DMS153 (cell line): ENCODE measurements at places on chromosomes 7 and 10.

DNA sequence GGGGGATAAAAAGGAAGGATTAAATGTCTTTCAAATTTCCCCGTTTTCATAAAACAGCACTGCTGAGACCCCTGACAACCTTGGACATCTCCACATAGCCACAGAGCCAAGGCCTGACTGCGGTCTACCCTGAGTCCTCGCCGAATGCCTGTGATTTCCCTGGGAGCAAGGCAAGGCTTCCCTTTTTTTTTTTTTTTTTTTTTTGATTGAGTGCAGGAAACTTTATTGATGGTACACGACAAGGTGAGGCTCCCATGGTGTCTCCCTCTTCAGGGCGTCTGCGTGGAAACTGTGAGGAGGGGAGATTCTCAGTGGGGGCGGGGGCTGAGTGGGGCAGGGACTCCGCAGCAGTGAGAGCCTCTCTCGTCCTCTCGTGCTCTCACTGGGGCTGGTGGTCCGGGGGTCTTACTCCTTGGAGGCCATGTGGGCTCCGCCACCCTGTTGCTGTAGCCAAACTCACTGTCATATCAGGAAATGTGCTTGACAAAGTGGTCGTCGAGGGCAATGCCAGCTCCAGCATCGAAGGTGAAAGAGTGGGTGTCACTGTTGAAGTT, 4.2 kb upstream of the RPP38 start:
- no peak for DNase-seq

DNA sequence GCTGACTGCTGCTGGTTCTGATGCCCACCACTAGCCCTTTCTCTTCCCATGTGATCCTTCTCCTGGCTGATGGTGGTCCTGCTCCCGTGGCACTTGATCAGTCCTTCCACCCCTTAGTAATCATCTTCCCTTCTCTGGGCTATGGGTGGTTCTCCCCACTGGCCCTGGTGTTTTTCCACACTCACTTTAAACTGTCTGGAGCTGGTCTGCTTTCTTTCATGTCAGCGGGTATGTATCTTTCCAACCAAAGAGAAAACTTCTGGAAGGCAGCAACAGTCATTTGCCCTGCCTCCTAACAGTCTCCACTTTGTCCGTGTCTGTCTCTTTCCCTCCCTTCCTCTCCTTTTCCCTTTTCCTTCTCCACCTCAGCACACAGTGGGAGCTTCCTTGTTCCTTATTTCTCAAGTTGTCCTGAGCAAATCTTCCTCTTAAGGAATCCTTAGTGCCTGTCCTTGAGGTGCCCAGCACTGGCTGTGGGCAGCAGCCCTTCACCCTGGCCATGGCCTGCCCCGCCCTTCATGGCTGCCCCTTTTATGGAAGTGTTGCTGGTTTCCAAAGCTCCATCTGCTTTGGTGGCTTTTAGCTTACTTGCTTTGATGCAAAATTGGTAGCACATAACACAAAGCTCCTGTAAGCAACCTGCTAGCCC, 189.0 kb downstream of the TCF7L2 start:
- no peak for DNase-seq

DNA sequence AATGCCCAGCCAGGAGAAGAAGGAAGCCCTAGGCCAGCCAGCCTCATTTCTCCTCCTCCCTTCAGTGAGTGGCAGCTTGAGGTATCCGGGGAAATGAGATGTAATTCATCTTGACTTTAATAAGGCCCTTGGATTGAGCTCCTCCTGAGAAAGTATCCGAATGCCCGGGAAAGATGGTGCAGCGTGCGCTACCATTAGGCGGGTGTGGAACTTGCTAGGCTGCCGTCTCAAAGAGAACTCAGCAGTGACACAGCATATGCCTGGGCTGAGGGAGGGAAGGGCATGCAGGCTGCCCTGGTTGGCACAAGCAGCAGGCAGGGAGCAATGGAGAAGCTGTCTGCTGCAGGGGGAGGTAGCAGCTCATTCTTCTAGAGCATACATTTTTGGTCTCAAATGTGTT, 659.8 kb upstream of the FOXK1 start:
- no peak for DNase-seq

DNA sequence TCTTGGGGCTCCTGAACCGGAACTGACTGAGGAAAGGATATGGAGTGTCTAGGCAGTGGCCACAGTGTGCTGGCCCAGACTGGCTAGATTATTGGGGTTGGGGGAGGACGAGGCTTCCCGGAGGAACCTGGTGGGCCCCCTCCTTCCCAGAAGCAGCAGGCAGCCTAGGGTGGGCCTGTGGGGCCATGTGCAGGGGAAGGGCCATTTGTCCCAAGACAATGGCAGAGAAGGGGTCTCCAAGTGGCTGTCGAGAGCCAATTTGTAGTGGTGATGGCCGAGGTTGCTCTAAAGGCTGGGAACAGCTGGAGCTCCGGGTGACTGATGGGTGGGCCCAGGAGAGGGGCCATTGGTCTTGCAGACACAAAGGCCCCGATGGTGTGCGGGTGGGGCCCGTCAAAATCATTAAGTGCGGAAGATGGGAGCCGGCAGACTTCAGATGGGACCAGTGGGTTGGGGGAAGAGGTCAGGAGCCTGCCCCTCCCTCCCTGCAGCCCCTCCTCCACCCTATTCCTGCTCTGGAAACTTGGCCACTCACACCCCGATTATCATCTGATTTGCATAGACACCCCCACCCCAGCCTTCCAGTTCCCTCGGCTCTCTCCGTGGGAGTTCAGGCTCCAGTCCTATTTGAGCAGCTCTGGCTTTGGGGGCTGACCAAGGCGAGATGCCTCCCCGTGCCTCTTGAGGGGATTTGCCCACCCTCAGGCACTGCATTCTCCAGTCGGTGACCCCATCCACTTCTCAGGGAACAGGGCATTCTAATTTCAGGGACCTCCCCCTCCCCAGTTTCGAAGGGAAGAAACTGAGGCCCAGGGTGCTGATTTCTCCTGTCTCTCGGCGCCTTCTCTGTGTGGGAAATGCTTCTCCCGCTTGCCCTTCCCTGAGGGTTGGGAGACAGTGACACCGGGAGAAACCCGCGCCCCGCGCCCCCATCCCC, 36.0 kb upstream of the PAX2 start:
- DNase-seq, result no peak

DNA sequence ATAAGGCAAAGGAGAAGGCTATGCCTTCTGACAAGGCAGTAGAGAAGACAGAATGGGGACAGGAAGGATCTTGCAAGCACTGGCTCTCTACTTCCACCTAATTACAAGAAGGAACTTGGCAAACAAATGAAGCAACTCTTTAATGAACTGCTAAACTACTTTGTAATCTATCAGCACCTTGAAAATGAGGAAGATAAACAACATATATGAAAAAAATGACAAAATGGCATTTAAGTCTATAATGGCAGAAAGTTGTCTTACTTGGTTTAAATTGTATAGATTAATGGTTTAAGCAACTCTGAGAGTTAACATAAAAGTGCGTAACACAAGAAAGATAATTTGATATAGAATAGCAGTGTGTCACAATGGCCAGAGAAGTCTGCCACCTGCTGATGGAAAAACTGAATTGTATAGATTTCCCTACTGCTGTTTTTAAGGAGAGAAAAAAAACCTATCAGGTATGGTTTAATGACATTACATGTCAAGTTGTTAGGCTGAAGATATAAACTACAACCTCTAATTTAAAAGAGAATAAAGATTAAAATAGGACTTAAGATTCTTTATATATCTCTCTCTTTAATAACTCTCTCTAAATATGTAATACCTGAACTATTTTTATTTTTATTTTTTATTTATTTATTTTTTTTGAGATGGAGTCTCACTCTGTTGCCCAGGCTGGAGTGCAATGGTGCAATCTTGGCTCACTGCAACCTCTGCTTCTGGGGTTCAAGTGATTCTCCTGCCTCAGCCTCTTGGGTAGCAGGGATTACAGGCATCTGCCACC, 11.8 kb downstream of the NT5C3A start:
- peak; percentile 22 for DNase-seq

- DNase-seq, result no peak
Measured at GRCh38 chr10:51911723-51912122, 212.3 kb upstream of the CSTF2T start.

DNA sequence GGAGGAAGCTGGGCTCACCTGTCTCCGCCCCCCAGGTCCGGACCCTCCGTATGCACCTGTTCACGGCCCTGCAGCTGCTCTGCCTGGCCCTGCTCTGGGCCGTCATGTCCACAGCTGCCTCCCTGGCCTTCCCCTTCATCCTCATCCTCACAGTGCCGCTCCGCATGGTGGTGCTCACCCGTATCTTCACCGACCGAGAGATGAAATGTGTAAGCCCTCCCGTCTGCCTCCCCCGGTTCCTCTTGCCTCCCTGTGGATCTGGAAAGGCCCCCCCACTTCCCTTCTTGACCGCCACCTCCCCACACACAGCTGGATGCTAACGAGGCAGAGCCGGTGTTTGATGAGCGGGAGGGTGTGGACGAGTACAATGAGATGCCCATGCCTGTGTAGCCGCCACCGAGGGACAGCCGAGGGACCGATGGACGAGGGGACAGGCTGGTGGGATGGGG, 4.6 kb downstream of the FASTK start:
- no peak for DNase-seq

DNA sequence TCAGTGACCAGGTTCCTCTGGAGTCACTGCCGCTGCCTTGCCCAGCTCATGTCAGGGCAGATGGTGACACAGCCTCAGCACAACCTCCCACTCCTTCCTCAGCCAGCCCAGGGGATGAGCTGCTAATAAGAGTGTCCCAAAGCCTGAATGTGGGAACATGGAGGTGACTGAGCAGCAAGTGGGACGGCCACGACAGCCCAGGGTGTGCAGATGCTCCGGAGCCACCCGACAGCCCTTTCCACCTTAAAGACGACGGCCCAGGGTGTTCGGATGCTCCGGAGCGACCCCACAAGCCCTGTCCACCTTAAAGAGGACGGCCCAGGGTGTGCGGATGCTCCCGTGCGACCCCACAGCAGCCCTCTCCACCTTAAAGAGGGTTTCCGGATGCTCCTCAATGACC, 89.2 kb downstream of the DIP2C start:
- DNase-seq, result no peak

DNA sequence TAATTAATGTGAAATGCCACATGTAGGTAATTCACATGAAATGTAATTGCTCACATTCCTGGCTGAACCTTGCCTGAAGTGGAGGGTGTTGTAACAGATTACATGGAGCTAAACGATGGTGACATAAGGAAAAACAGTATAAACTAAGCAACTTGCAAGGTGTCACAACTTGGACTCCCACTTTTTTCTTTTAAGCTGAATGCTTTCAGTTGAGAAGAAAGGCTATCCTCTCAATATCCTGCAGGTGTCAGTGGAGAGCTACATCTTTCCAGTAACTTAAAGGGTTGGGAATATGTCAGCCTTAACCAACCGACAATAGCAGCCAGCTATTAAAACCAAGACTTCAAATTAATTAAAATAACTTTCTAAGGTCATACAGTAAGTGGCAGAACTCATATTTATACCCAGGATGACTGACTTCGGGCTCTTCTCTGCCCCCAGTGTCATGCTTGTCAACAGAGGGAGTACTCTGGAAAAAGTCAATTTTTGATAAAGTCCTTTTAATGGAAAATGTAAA, 33.7 kb downstream of the NRBF2 start:
- peak; percentile 57 for DNase-seq

DNA sequence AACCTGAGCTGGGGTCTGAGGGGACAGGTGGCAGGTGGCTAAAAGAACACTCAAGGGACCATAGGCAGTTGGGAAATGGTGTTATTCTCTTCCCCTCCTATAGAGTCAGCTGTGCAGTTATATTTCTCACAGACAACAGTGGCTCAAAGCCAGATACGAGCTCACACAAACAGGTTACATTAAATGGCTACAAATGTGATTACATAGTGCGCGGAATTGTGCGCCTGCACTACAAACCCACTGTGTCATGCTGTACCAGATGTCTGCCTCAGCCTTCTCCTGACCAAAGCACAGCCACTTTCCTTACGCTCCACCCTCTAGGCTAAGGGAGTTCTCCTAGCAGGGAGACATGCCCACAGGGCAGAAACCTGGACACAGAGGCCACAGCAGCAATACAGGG, 387.2 kb downstream of the CNTNAP2 start:
- DNase-seq, result no peak

- no peak for DNase-seq
Measured at GRCh38 chr7:54560723-54561122, 18.5 kb downstream of the VSTM2A start.

GRCh38 chr7:93935102-93935501, 13.6 kb downstream of the GNG11 start:
- DNase-seq, result no peak

DNA sequence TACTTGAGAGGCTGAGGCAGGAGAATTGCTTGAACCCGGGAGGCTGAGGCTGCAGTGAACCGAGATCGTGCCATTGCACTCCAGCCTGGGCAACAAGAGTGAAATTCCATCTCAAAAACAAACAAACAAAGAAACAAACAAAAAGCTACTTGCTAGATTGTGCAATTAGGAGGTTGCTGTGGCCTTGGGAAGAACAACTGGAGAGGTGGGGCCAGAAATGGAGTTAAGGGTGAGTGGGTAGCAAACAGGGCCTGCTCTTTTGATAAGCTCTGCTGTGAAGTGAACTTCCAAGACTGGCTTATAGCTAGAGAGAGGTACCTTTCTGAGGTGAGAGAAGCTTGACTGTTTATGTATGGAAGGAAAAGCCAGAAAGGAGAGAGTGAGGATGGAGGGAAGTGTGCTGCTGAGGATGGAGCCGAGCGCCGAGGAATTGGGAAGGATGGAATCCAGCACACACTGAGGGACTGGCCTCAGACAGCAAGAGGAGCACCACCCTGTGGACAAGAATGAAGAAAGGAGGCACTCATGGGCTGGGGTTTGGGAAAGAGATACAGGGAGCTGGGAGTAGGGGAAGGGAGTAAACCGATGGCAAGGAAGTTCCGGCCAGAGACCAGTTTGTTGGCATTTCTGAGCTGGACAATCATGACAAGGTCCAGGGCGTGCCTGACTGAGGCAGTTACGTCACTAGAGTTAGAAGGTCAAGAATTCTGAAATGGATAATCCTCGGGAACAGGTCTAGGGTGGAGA, 7.0 kb upstream of the RPEL1 start:
- DNase-seq, result no peak

DNA sequence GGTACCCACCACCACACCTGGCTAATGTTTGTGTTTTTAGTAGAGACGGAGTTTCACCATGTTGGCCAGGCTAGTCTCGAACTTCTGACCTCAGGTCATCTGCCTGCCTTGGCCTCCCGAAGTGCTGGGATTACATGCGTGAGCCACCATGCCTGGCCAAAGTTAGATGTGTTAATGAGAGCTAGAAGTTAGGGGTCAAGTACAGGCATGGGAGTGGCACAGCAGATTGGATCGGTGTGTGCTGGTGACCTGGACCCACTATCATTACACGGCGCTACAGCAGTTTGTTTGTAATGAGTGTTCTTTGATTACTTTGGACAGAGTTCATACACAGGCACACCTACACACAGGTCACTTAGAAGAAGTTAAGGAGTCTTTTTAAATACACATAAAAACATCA, 36.7 kb downstream of the DNAJB6 start:
- DNase-seq, result no peak

DNA sequence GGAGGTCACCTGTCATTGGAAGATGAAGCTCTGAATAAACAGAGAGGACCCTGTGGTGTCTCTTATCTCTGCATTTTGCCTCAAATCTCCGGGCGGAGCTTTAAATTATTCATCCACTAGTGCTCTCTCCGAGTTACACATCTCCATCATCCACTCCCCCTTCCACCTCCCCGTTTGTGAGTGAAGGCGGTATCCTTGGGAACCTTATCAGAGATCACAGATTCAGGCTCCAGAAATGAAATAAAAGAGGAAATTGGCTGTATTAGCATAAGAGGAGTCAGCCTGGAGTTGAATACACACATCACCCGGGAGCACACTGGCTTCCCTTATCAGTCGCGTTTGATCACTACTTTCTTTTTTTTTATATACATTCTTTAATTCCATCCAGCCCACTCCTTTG, 1184.8 kb downstream of the GATA3 start:
- no peak for DNase-seq

- DNase-seq, result no peak
Measured at GRCh38 chr7:98369726-98370125, 31.2 kb downstream of the BAIAP2L1 start.

- no peak for DNase-seq
Measured at GRCh38 chr10:23155169-23155568, 36.9 kb upstream of the PTF1A start.
